ENCODE measurements at places on chromosomes 1 and 21.

DNA sequence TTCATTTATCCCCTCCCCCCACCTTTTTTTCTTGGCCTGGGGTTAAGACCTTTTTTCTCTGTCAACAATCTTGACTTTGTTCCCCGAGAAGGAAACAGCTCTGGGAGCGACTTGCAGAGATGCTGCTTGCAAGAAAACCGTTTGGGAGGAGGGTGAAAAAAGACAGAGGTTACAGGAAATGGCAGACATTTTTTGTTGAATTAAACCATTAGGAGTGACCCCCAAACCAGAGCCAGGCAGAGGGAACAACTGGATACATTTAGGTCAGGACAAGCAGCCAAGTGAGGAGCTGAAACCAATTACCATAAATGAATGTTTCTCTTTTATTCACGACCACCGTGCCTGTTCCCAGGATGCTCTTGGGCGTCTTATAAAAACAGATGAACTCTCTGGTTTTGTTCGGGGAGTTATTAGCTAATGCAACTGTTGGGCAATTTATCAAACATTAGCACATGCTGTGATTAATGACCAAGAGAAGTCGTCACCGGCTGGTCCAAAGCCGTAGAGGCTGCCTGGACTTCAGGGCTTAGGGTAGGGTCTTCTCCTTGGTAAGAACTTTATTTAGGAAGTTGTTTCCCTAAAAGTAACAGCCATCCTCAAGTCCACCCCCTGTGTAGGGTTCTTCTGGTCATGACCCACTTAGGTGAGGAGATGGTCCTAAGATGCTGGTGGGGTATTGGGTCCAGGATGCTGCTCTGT is 141.0 kb downstream of the FOXD2 start:
- DNase-seq = no peak

- DNase-seq = no peak
Measured at GRCh38 chr1:206430031-206430983, 40.0 kb upstream of the IKBKE start.

GRCh38 chr1:232145768-232146167 is 484.2 kb downstream of the SIPA1L2 start:
- DNase-seq = no peak

GRCh38 chr1:208007938-208008342 is 97.0 kb upstream of the CD34 start:
- DNase-seq = no peak

DNA sequence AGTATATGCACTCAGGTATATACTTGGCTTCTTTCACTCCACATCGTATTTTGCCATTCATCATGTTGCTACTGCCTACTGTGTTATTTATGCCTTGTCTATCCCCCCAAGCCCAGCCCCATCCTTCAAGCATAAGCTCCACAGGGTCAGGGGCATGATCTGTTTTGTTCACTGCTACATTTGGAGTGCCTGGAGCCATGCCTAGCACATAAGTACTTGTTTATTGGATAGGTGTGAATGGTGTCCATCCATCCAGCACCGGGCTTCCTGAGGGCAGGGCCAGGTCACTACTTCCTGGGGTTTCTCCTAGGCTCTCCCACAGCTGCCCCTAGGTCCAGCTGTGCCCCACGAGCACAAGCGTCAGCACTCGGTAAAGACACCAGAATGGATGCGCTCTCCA is 289.0 kb upstream of the VAMP3 start:
- no peak for DNase-seq

GRCh38 chr1:154553056-154554030 is 5.1 kb downstream of the UBE2Q1 start:
- no peak for DNase-seq

GRCh38 chr21:36223451-36223850 is 66.8 kb downstream of the DOP1B start:
- DNase-seq = no peak

GRCh38 chr1:19375631-19376400 is 63.7 kb downstream of the SLC66A1 start:
- DNase-seq = no peak

DNA sequence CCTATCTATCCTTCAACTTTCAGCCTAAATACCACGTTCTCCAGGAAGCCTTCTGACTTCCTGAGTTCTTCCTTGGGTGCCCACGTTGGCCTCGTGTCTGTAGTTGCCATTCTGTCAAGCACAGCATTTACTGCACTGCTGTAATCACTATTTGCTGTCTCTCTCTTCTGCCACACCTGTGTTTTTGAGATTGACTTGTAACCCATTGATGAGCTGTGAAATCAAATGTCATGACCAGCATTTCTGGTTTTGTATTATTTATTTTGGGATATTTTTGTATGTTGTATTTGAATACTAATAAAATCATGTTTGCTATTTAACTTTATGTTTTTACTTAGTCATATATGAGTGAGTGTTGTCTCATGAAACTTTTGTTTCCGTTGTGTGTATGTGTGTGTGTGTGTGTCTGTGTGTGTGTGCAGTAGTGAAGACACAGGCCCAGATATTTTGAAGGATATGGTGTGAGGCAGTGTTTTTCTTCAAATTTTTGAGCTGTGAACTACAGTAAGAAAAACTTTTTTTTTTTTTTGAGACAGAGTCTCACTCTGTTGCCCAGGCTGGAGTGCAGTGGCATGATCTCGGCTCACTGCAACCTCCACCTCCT is 126.2 kb upstream of the SERBP1 start:
- DNase-seq = no peak

DNA sequence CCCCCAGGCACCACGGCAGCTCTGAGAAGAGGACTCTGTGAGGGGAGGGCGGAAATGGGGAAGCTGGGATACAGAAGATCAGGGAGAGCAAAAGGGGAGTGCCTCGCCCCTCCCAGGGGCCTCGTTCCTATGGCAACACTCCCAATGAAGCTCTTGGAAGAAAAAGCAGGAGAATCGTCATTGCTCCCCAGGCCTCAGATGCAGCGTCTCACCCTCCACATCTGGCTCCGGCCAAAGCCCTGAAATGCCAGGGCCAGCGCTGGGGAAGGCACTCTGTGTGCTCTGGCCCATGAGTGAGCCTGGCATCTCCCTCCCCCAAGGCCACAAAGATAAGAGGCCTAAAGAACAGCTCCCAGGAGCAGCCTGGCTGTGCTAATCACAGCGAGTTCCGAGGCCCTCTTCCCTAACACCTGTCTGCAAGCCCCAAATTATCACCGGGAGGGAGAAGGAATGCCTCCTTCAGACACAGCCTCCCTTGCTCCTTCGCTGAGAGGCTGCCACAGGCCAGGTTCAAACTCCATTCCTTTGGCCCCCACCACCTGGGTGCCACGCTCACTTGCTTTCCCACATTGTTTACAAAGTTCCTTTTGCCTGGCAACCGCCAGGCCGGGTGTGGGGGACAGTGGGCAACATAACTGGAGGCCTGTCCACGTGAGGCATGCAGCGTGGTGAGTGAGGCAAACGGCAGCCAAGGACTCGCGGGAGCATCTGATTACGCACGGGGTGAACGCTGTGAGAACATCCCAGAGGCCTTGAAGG is 27.8 kb downstream of the ECE1 start:
- no peak for DNase-seq

GRCh38 chr1:154129391-154129970 is 25.4 kb downstream of the NUP210L start:
- DNase-seq = no peak

GRCh38 chr1:233673261-233673946 is 59.5 kb downstream of the KCNK1 start:
- no peak for DNase-seq

- DNase-seq = no peak
Measured at GRCh38 chr1:31498376-31499040, 77.8 kb upstream of the TINAGL1 start.

DNA sequence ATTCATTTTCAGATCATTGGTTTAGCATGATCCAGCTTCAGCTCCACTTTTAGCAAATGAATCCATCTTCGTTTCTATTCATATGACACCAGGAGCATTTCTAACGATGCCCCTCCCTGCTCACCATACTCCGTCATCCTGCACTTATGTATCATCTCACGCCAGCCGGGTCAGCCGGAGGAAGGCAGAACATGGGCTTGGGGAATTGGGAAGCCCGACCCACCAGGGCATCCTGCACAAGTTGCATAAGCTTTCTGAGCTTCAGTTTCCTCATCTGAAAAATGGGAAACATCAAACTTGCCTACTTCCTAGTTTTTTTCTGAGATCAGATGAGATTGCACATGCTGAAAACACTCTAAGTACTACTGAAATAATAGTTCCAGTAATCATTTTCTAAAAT is 194.7 kb downstream of the AK5 start:
- no peak for DNase-seq

- no peak for DNase-seq
Measured at GRCh38 chr1:68175621-68176398, 56.5 kb downstream of the WLS start.

DNA sequence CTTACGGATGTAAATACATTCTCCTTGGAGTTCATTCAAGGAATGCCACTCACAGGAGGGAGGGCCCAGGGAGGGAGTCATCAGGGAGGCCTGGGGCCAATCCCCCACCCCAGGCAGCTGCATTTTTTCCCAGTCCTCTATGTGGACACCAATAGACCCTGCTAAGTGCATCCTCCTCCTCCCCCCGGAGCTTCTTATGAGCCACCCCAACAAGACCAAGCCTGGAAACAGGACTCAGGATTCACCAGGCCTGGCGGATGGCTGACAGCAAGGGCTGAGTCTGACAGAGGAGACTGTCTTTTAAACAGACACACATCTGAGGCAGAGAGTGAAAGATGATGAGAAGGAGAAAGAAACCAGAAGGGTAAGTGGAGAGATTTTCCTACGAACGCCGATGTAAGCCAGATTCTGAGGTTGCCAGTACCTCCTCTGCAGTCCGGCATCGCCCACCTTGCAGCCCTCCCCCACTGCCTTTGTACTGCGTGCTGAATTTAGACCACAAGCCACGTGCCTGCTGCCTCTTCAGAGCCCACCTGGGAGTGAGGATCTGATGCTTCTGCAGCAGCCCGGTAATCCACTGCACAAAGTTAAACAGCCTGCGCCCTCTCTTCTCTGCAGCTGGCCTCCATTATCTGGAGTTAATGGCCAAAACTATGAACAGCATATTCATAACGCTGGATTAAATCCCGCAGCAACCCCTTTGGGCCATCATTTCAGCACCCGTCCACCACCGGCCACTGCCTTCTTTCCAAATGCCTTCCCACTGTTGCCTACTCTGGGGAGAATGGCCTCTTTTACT is 17.6 kb upstream of the SFPQ start:
- no peak for DNase-seq

DNA sequence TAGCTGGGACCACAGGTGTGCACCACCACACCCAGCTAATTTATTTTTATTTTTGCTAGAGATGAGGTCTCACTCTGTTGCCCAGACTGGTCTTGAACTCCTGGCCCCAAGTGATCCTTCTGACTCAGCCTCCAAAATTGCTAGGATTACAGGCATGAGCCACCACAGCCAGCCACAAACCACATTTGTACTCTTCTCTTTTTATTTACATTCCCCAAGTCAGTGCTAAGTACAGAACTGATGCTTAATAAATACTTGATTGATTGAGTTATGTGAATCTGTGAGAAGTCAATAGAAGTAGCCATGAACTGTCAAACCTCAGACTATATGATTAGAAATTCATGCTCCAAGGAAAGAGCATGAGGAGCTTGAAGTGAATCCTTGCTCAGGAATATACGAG is 48.5 kb upstream of the S1PR1 start:
- DNase-seq = no peak

DNA sequence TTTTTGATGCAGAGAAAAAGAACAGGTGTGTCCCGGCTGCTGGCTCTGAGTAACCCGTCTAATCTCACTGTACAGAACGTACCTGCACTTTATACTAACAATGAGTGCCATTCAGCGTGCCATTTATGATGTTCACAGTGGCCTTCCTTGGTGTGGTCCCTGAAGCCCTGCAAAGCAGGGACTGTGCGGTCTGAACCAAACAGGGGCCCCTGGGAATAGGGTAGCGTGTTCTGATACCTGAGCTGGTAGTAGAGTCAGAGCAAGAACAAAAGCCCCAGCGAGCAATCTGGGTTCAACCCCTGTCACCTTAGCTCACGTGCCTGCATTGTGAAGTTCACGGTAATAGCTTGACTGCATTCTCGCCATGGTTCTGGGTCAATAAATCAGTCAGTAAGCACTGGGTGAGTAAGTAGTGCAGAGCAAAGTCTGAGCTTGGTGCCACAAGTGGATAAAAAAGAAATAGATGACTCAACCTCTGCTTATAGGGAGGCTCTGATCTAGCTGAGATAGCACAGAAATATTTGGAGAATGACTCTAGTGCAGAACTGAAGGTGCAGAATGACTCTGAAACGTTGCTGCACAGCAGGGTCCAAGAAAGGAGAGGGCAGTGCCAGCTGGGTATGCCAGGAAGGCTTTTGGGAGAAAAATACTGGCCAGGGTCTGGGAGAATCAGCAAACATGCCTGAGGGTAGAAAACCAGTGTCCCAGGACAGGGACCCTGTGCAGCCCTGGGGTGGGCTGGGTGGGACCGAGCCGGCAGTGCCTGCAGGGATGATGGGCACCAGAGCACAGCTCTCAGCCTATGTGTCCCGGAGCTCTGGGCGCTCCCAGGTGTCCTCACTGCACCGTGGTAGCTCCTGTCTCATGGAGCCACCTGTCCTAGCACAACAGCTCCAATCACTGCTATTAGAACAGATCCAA is 125.9 kb downstream of the RHOU start:
- no peak for DNase-seq

- no peak for DNase-seq
Measured at GRCh38 chr1:101203820-101204540, 32.8 kb upstream of the S1PR1 start.

- DNase-seq = peak; percentile 42
Measured at GRCh38 chr1:117368116-117369108, 1.2 kb downstream of the MAN1A2 start.

GRCh38 chr1:22426781-22427180 is 24.9 kb upstream of the ZBTB40 start:
- DNase-seq = no peak

- no peak for DNase-seq
Measured at GRCh38 chr1:151945725-151946722, 36.7 kb upstream of the THEM4 start.

- peak; percentile 16 for DNase-seq
Measured at GRCh38 chr1:47710329-47711071, 272.7 kb downstream of the FOXD2 start.

GRCh38 chr1:232196042-232196441 is 433.9 kb downstream of the SIPA1L2 start:
- no peak for DNase-seq

DNA sequence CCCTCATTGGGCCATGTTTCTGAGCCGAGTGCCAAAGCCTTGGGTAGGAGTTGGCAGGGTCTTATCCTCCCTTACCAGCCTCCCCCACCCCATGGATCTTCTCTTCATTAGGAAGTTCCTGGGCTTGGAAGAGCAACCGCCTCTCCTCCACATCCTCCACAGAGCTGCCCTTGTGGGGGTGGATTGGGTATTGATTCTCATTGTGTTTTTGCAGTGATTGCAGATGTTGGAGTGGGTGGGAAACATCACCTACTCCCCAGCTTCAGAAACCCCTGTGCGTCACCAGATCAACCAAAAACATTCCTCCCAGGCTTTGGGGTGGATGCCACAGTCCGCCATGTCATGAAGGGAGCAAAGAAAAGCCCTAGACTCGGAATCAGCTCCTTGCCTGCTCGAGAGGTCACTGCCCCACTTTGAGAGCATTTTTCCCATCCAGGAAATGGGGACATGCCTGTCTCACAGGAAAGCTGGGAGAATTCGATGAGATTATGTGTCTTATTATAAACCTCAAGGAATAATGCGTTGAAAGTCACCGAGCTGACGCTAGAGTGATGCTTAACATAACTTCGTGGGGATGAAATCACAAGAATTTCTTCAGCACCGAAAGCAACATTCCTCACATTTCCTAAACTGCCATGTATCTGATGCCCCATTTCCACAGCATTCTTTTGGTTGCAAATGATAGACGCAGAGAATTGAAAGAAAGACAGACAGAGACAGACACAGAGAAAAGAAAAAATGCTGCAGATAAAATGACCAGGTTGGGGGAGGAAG is 44.7 kb upstream of the ZBTB40 start:
- DNase-seq = no peak

GRCh38 chr1:156549831-156550230 is 22.5 kb downstream of the IQGAP3 start:
- no peak for DNase-seq

All from NCI-H526 treated with DMSO at 0.1 percent for 48 hours (cell line).